ENCODE measurements at places on chromosomes 5 and 9.

GRCh38 chr9:124284940-124285441 is 27.2 kb downstream of the NEK6 start:
- DNase-seq: no peak

GRCh38 chr5:139847091-139847490 is 51.5 kb downstream of the PSD2 start:
- no peak for DNase-seq

DNA sequence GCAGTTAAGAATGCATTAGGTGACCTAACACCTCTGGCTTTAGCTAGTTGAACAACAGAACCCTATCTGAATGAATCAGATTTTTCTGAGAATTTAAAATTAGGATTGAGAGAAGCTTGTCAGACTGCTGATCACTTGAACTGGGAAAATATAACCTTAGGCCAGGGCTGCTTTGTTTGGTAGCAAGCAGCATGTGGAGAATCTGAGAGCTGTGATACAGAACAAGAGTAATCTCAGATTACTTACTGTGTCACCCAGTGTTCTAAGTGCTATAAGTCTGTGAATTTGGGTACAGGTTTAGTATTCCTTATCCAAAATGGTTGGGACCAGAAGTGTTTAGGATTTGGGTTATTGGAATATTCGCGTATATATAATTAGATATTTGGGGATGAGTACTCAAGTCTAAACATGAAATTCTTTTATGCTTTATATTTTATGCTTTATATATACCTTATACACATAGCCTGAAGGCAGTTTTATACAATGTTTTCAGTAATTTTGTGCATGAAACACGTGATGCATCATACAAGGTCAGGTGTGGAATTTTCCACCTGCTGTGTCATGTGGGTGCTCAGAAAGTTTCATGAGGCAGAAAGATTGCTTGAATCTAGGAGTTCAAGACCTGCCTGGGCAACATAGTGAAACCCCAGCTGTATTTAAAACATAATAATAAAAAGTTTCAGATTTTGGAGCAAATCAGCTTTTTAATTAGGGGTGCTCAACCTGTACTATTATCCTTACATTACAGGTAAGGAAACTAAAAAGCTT is 8.3 kb upstream of the CHD1 start:
- DNase-seq: no peak

DNA sequence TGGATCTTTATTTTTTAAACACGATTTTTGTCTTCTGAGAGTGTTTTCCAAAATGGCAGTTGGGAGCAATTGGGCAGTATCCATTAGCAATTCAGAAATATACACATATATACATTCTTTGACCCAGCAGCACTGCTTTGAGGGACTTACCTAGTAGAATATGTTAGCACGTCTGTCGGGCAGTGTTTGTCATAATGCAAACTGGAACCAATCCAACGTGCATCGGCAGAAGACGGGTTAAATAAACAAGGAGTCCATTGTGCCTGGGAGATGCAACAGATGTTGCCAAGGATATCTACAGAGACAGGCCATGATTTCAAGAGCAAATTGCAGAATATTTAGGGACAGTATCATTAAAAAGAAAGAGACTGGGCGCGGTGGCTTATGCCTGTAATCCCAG is 107.0 kb downstream of the COL5A1 start:
- no peak for DNase-seq

- DNase-seq: no peak
Measured at GRCh38 chr9:33196736-33197135, 29.6 kb upstream of the B4GALT1 start.

DNA sequence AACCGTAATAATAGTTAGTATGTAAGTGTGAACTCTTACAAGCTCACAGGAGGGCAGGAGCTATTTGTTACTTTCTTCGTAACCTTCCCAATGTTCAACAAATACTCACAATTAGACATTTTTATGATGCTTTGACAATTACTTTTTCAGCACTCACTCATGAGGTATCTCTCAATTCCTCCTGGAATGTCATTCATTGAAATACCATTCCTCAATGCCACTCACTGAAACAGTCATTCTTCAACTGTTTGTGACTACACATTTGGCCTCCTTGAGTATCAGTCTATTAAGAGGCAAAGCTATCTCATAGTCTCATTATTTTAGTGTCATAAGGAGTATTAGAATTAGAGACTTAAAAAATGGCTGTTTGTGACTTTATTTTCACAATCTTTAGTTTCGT is 734.1 kb upstream of the DMAC1 start:
- DNase-seq: no peak

- DNase-seq: no peak
Measured at GRCh38 chr5:69444127-69444754, 29.3 kb downstream of the MARVELD2 start.

- DNase-seq: peak; percentile 42
Measured at GRCh38 chr5:73318308-73318719, 130.3 kb downstream of the FOXD1 start.

GRCh38 chr5:41707853-41708603 is 162.2 kb downstream of the OXCT1 start:
- peak; percentile 63 for DNase-seq

Data from ELR (cell line).